ENCODE measurements at places on chromosomes 4 and X.

GRCh38 chrX:31245714-31246113, 173.9 kb upstream of the FTHL17 start:
- DNase-seq = no peak

- DNase-seq = no peak
Measured at GRCh38 chrX:28010875-28011274, 29.6 kb upstream of the DCAF8L1 start.

GRCh38 chr4:182918791-182919302, 1.7 kb upstream of the DCTD start:
- no peak for DNase-seq

DNA sequence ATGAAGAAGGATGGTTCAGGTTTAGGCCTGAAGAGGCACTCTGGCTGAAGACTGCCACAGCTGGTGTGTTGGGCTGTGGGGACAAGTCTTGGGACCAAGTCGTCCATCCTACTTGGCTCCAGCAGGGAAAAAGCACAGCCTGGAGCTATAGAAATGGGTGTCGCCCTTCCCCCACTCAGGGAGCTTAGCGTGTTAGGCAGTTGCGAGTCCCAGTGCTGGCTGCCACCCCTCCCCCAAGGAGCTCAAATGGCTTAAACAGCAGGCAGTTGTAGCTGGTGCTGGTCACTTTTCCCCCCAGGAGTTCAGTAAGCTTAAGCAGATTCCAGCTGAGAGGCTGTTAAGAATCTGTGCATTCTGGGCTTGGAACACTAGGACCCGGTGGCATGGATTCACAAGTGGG, 319.5 kb upstream of the POF1B start:
- DNase-seq = no peak

DNA sequence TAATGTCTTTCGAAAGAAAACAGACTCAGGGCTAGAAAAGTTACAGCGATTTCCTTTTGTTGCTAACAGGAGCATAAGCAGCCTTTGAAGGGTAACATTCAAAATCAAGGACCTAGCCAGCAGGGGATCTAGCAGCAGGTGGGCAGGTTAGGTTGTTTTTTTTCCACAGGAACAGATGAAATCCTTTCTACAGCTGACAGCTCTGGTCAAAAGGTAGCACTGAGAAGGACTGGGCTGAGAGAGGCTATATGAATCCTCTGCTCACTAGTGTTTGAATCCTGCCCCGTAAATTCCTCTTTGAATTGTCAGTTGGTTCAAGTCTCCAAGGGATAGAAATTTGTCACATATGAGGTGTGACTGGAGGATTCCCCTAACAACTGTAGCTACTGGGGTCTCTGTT, 188.2 kb downstream of the SH2D1A start:
- DNase-seq = no peak

DNA sequence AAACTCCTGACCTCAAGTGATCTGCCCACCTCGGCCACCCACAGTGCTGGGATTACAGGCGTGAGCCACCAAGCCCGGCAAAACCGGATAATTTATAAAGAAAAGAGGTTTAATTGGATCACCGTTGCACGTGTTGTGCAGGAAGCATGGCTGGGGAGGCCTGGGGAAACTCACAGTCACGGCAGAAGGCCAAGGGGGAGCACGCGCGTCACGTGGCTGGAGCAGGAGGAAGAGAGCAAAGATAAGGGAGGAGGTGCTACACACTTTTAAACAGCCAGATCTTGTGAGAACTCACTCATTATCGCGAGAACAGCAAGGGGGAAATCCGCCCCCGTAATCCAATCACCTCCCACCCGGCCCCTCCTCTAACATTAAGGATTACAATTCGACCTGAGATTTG, 177.9 kb upstream of the TENM3 start:
- no peak for DNase-seq

DNA sequence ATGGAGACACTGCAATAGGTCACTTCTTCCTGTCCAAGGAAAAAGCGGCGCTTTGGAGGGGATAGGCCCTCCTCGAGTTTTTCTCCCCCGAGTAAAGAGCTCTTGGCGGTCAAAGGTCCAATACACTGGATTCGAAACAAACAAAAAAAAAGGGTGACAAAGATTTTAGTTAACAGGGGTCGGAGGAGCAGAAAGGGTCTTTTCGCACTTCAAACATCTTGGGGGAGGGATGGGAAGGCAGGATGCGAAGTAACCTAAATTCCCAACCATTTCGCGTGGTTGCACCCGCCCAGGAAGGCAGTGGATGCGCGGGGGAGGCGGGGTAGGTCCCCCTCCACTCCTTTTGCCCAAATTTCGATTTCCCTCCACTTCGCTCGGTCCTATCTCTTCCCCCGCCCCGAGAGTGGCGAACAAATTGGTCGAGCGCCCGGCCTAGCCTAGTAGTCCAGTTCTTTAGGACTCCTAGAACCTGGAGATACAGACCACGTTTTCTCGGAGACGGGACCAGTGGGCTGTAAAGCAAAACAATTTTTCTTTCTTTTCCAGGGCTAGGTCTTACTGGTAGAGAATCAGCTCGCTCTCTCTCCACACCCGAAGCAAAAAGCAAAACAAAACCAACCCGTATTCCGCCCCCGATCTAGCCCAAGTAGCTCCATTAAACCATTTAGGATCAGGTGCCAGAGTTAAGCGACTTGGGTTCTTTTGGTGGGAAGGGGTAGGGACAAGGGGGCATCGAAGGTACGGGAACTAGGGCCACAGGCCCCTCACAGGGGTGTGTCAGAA, 2.0 kb upstream of the STAG2 start:
- peak; percentile 45 for DNase-seq

DNA sequence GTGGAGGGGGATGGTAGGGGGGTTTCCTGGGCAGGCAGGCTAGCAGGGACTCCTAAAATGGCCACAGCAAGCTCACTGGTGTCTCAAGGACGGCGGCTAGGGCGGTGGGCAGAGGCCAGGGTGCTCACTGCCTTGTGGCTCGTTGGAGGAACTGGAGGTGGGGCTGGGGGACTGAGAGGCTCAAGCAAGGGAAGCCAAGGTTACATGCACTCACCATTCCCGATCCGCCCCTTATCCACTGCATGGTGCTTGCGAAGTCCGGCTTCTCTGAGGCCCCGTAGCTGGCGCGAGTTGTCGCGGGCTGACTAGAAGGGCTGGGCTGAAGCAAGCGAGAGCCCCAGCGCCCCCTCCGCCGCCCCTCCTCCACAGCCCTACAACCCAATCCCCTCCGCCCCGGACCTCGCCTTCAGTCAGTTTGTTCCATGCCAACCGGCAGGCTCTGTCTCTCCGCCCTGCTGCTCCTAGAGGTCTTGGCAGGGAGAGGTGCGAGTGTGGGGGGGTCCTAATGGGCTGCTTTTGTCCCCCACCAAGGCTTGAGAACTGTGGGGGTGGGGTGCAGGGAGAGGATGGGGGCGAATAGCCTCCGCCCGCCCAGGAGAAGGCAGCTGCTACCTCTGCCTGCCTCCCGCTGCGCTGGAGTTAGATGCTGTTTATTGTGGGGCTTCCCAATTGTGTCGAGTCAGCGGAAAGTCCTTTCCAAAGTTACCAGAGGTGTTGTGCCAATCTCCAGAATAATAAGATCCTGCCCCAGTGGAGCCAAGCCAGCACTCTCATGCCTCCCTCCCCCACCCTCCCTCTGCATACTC, at the start of gene ARHGEF9:
TSS of gene ARHGEF9 (minus strand) at position 313 of the 806 bp plus-strand sequence. CDS start at position 244, 69 bp downstream.
- DNase-seq = peak; percentile 42

DNA sequence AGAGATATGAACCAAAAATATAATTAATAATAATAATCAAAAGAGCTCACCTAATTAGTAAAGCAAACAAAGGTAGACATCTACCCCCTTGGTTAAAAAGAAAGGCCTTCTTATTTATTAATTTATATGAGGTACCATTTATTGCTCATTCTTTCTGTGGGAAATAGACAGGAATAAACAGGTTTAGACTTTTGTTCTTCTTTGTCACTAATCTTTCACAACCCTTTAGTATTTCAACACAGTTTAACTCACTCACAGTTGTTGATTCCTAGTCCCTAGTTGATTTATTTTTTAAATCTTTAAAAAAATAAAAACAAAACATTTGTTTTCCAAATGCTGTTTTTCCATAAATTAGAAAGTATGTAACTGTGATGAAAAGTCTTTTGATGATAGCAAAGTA, 5.6 kb downstream of the PPARGC1A start:
- no peak for DNase-seq

DNA sequence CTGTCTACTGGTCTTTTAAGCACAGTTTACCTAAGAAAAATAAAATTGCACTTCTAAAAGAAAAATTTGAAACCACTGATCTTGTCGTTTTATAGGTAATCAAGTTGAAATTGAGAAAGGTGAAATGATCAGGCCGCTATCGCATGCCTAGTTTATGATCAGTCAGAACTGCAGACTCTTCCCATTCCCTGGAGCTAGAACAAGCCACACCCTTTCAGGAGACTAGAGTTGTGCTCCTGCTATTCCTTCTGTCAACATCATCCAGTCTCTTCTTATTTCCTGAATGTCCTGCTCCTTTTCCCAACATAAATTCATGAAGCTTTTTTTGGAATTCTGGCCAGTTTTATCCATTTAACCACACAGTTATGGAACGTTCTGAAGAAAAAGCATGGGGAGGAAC, 135.1 kb downstream of the SLC7A11 start:
- no peak for DNase-seq

- DNase-seq = no peak
Measured at GRCh38 chrX:38774249-38774648, 27.0 kb upstream of the MID1IP1 start.

GRCh38 chrX:54482839-54483593, 13.0 kb downstream of the FGD1 start:
- no peak for DNase-seq

- peak; percentile 59 for DNase-seq
Measured at GRCh38 chrX:149512225-149512885, 7.2 kb upstream of the IDS start.

GRCh38 chr4:139768896-139769295, 103.3 kb downstream of the MGST2 start:
- DNase-seq = no peak

DNA sequence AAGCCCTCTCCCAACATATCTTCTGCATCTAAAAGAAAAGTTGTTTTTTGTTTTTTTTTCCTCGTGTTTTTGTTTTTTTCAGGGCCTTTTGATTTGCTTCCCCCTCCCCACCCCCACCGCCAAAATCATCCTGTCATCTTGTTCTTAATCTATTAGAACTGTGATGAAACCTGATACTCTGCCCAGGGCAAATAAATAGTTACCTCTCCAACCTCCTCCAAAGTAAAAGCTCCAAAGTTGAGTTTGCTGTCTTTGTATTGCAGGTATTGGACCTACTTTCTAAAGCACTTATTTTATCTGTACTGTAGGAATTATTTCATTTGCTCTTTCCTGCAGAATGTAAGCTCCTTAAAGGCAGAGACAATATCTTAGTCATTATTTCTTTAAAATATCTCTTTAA, 172.9 kb downstream of the SOWAHB start:
- no peak for DNase-seq

DNA sequence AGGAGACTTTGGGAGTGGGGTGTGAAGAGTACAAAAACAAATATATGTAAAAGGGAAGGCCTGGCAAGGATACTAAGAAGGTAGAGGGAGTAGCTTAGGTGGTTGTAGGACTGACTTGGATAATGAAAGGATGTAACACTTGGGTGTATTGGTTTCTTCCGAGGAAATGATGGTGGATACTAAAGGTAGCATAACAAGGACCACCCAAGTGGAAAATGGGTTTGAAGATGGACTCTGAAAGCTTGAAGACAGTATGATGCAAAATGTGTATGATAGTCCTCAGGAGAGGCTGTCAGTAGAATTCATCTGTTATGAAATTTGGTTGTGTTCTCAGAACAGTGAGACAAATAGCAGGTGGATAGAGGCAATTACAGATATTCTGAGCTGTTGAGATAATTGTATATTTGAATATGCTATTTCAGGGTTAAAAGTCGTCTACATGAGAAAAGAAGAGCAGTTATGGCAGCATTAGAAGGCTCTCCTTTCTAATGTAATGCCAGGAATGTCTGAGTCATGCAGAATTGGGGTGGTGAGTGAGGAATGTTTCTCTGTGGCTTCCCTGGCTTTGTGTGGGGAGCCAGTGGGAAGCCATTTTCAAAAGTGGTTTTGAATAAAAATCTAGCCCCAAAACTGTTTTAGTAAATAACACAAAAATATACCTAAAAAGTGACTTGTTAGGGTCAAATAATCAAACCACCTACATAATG, 75.6 kb downstream of the FHIP1A start:
- no peak for DNase-seq

- DNase-seq = no peak
Measured at GRCh38 chr4:184402239-184402638, 72.1 kb downstream of the IRF2 start.

DNA sequence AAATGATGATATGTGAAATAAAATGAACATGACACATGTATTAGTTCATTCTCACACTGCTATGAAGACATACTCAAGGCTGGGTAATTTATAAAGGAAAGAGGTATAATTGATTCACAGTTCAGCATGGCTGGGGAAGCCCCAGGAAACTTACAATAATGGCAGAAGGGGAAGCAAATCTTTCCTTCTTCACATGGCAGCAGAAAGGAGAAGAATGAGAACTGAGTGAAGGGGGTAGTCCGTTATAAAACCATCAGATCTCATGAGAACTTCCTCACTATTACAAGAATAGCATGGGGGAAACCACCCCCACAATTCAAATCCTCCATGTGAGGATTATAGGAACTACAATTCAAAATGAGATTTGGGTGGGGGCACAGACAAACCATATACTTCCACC, 243.9 kb upstream of the GYPA start:
- no peak for DNase-seq

GRCh38 chr4:123786920-123787319, 390.3 kb downstream of the SPRY1 start:
- DNase-seq = peak; percentile 42

- no peak for DNase-seq
Measured at GRCh38 chr4:184588893-184589292, 60.4 kb downstream of the CASP3 start.

GRCh38 chr4:121380776-121381462, at the start of gene QRFPR:
TSS of gene QRFPR (minus strand) at chr4:121381018. CDS start at chr4:121380647, 371 bp downstream.
- DNase-seq = no peak

GRCh38 chr4:54852054-54852453, 194.3 kb downstream of the KIT start:
- no peak for DNase-seq

DNA sequence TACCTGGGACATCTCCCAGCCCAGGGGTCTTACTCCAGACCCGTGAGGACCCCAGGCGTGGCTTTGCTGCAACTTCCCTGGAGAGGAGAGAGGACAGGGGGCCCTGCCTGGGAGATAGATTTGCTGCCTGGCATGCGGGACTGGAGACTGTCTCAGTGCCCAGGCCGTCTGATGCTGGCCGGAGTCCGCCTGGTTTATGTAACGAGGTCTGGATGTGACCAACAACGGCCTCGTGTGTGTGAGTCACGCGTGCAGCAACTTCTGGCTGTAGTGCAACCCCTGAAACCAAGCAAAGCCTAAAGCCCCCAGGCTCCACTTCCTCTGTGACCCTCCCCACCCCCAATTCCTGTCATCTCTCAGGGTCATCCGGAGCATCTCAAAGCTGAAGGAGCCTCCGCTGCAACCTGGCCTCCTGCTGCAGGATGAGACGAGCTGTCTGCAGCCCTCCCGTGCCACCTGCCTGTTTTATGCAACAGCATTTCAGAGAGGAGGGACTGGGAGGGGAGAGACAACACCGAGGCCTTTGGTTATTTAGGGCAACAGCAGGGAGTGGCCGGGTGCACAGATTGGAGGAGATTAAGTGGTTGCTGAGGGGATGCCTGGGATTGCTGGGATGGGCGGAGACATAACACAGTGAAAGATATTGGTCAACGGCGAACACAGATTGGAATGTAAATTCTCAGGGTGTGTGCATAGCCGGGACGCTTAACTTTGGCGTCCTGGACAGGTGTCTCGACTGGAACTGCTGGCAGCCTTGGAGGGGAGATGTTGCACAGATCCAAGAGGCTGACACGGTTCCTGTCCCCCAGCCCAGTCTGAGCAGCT, 16.0 kb downstream of the XG start:
- DNase-seq = peak; percentile 45

GRCh38 chr4:150940123-150940522, 75.0 kb downstream of the LRBA start:
- DNase-seq = no peak

All from ureter (tissue), 1 donor.